Right cardiac atrium (tissue), 5 donors: ENCODE measurements at places on chromosomes 6 and 20. TPM values are rescaled to one million over a fixed set of nuclear protein-coding genes. Genes with fewer than 3 reads are reported as not detected.

The TRIM40 gene
- not detected for polyA plus RNA-seq

The PSORS1C2 gene
- not detected for polyA plus RNA-seq

The IPCEF1 gene
- 0.07 TPM for polyA plus RNA-seq

The MC3R gene
- polyA plus RNA-seq: not detected
